ENCODE measurements at places on chromosomes 4 and X.

DNA sequence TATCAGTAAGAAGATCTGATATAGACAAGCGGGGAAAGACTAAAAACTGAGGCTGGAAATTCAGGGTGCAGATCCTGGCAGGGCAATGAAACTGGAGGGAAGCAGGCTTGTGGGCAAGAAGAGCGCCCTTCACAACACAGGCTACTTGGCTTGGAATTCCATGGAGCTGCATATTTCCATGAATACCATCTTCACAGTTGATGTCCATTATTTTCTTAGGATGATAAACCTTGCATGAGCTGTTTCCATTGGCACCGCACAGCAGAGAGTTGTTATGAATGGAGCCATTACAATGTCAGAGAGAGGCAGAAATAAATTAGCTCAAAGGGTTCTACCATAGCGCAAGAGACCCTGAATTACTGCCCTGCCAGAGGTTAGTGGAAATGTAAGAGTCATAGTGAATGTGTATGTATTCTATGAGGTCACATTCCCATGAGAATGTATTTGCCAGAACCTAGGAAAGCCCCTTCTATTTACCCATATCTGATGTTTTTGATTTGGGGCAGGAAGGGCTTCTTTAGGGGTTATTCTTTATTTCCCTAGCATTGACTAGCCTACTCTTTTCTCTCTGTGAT is 215.6 kb downstream of the PALLD start:
- DNase-seq = no peak

DNA sequence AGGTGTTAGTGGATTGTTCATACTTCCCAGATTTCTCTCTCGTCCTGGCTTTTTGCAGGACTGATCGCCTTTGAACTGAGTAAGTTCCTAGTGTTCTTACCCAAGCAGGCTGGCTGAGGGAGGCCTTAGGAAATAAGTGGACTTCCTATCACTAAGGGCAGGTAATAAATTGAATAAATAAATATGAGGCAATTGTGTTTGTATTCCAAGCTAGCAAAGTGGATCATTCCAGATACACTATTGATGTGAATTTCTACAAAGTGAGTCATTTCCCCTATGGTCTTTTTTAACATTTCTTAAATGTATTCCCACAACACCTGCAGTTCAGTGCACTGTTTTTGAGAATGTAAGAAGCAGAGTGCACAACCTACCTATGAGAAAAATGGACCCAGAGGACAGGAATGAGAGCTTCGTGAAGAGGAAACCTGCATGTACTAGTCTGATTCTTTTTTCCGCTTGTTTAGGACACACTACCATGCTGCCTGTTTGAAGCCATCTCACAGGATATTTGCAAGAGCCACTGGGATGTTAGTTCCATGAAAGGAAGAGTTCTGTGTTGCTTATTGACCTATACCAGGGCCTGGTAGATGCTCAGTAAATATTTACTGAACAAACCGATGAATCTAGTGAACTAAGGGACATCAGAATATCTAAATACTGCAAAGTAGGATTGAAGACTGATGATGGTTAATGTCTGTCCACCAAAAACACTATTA is 29.0 kb upstream of the SMAD1 start:
- no peak for DNase-seq

- no peak for DNase-seq
These were observed 72.3 kb upstream of the ADGRG2 start for GRCh38 chrX:19194285-19195242.

DNA sequence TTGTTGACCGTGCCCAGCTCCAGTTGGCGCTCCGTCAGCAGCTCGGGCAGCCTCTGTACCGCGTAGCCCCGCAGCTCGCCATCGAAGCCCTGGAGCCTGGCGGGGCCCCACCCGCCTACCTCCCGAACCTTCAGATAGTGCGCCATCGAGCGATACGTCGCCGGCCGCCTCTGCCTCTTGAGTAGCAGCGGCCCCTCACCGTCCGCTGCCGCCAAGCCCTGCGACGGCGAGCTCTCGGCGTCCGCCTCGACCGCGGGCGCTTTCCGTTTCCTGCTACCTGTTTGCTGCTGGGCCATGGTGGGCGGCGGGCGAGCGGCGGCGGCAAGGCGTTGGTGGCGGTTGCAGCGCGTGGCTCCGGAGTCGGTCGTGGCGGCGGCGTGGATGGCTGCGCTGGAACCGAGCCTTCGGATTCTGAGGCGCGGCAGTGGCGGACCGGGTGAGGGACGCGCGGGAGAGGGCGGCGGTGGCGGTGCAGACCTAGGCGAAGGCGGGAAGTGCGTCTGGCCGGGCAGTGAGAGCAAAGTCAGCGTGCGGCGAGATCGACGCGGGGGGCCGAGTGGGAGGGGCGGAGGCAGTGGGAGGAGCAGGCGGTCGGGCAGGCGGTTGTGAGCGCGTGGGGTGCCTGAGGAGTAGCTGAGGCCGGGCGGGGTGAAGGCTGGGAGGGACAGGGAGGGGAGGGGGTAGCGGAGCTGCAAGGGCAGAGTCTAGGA is at the start of gene DCAF12L1:
DCAF12L1 (minus strand) TSS at position 502 of the 710 bp plus-strand sequence; CDS start at position 296, 206 bp downstream.
- DNase-seq = no peak

- DNase-seq = no peak
These were observed 30.4 kb downstream of the ADH7 start for GRCh38 chr4:99404595-99405287.

DNA sequence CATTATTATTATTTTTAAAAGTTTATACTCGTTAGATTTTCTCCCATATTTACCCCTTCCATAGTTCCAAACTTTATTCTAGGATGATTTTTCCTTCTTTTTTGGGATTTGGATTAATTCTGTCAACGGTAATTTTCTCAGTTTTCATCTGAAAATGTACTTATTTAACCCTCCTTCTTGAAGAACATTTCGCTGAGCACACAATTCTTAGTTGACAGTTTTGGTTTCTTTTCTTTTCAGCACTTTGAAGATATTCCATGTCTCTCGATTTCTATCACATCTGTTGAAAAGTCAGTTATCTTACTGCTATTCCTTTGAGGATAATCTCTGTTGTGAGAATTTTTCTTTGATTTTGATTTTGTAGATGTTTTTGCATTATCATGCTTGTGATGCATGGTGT is 85.2 kb downstream of the SCLT1 start:
- no peak for DNase-seq

DNA sequence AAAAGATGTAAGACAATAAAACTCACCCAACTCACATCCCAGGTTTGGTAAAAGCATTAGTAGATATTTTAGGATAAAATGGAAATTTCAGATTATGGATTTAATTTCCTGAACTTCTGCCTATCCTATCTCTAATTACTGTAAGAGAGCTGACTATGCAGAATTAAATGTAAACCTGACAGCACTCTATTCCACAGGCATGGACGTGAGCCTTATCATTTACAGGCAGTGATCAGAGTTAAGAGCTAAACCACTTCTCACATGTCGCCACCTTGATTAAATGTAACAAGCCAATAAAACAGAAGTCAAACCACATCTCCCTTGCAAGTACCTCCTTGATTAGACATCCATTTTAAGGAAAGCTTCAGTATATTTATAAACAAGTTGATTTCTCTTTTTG is 97.5 kb upstream of the CBR4 start:
- DNase-seq = no peak

DNA sequence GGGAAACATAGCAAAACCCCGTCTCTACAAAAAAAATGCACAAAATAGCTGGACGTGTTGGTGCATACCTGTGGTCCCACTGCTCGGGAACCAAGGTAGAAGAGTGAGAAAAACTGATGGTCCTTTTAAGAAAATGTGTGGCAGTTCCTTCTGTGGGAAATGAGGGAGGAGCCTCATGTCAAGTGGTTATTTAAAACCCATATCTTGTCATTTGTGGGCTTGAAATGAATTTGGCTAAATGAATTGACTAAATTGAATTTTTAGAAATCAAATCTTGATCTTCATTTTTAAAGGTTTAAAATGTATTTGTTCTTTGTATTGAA is 16.2 kb upstream of the LAMP2 start:
- DNase-seq = no peak

GRCh38 chrX:117985241-117985640 is 131.4 kb downstream of the KLHL13 start:
- no peak for DNase-seq

Measured in stimulated activated CD8-positive, alpha-beta memory T cell treated with anti-CD3 and anti-CD28 coated beads, Interleukin-4, amount 100 ng/mL, for 4 hours (primary cell).